Ovary (tissue), 10 donors: ENCODE measurements at places on chromosomes 11 and 22.

DNA sequence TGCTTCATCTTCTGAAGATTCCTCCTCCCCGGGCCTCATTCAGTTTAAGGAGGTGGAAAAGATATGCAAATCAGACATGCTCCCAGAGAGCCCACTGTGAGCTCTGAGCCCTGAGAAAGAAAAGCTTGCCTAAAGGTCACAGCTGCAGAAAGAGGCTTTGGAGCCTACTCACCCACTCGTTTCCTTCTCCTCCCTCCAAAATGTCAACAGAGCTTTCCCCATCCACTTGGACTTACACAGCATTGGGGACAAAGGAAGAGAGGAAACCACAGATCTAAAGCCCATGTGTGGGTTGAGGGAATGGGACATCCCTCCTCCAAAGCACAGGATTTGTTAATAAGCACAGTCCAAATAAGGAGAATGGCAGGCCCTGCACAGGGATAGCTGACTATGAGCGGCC lies 158.4 kb downstream of the ETS1 start:
- no peak for DNase-seq

- DNase-seq = no peak
Measured at GRCh38 chr22:25573841-25574240, 9.4 kb downstream of the GRK3 start.

DNA sequence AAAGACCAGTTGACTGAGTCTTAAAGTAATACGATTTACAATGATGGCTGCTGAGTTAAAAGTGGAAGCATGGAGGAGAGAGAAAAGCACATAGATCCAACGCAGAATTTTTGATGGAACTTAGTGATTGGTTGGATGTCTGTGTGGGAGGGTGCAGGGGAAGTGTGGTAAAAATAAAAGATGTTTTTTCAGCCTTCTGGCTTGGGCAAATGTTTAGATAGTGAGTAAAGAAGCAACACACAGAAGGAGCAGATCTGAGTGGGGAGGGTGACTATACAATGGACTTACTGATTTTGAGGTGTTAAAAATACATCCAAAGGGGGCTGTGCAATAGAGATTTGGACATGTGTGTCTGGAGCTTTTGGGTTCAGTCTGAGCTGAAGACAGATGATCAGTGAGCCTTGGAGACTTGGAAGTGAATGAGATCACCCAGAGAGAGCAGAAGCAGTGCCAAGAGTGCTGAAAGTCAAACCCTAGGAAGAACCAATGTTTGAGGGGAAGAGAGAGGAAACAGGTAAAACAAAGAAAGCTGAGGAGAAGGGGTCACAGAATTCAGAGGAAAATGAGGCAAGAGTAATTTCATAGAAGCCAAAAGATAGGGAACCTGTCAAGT lies 8.6 kb downstream of the GRIA4 start:
- no peak for DNase-seq

- DNase-seq = no peak
Measured at GRCh38 chr11:20192641-20193040, 32.4 kb upstream of the DBX1 start.

DNA sequence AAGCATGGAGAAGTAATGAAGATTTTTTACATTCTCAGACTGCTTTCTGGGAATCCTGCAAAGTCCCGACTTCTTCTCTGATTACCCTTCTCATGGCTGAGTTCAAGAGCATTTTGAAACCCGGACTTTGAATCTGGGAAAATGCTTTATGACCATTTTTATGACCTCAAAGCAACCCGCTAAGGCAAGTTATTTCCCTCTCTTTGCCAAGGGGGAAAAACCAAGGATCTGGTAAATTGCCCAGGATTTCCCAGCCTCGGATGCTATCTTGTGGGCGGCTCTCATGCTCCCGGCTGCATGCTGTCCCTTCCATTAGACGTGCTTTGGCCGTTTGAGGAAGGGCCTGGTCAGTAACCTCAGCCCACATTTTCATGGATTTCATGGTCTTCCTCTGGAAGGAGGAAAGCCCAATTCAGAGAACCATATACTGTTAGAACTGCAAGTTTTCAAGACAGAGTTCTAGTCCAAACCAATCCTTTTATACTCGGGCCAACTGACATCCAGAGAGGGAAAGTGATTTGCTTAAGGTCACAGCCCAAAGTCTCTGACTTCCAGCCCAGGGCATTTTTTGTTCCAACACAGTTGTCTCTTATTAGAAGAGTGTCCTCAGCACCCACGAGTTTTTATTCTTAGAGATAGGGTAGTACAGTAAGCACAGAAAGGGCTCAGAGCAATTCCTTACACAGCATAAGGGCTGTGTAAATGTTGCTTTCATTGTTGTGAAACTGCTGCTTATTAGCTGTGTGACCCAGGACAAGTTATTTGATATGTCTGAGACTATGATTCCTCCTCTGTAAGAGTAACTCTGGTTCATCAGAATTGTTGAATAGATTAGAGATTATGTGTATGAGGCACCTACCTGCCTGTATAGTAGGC lies 77.4 kb downstream of the NAV2 start:
- no peak for DNase-seq

DNA sequence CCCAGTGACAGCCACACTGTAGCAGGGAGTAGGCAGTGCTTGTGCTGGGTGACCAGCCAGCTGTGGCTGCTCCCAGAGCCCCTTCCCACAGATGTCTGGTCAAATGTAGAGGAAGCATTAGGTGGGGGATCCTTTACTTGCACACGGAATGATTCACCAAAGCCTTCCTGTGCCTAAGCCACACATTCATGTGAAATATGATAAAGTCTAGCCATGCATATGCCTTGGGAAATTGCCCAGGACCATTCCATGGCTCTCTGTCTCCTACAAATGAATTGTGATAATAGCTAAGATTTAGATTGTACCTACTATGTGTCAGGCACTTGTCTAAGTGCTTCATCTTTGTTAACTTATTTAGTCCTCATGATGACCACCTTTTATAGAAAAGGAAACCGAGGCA lies 217.5 kb upstream of the E2F8 start:
- no peak for DNase-seq
